GM23338 (cell line): ENCODE measurements at places on chromosomes 13 and 19.

GRCh38 chr19:16325161-16325527, 518 bp downstream of the KLF2 start:
- peak; percentile 71 for DNase-seq

- DNase-seq, result no peak
Observed at GRCh38 chr19:39136225-39136940, 10.8 kb downstream of the PAK4 start.

GRCh38 chr19:17866964-17867486, 4.7 kb upstream of the SLC5A5 start:
- DNase-seq, result peak; percentile 27

DNA sequence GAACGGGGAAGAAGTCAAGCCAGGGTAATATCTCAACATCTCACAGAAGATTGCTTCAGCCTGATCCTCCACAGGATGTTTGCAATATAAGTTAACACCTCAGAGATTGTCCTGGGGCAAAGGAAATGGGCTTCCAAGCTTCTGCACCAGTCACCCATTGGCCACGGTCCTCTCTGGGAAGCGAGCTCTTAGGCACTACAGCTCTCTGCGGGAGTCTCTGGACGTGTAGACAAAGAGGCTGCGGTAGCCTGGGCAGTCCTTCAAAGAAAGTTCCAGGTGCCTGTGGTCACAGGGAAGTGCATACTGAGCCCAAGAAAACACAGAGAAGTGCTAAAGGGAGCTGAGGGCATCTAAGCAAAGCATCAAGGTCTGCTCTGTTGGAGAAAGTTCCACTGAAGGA, 805.7 kb downstream of the DIAPH3 start:
- DNase-seq, result no peak

- no peak for DNase-seq
Observed at GRCh38 chr13:32284927-32285632, 30.1 kb downstream of the ZAR1L start.

- DNase-seq, result no peak
Observed at GRCh38 chr13:45007225-45007624, 17.9 kb downstream of the GPALPP1 start.
